Stimulated activated CD4-positive, alpha-beta T cell treated with anti-CD3 and anti-CD28 coated beads, Interleukin-15, amount 100 ng/mL, for 1 hour (primary cell): ENCODE measurements at places on chromosomes 1 and 21.

- no peak for DNase-seq
These were observed 25.5 kb downstream of the SYT2 start for GRCh38 chr1:202684716-202685115.

GRCh38 chr21:42438316-42439205 is 34.9 kb downstream of the UBASH3A start:
- no peak for DNase-seq

DNA sequence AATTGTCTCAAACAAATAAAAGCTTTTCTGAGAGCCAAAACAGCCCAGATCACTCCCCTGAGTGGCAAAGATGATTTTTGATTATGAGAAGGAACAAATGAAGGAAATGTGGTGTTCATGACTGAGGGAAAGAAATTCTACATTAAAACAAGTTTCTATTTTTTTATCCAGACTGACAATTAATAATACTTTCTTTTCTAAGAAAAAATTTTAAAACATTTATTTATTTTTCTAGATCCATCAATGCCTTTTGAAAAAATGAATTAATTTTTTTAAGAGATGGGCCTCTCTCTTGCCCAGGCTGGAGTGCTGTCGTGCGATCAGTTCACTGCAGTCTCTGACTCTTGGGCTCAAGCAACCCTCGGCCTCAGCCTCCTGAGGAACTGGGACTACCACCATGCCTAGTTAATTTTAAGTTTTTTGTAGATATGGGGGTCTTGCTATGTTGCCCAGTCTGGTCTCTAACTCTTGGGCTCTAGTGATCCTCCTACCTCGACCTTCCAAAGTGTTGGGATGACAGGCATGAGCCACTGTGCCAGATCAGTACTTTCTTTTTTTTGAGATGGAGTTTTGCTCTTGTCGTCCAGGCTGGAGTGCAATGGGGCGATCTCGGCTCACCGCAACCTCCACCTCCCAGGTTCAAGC is 11.2 kb upstream of the TXNIP start:
- no peak for DNase-seq

DNA sequence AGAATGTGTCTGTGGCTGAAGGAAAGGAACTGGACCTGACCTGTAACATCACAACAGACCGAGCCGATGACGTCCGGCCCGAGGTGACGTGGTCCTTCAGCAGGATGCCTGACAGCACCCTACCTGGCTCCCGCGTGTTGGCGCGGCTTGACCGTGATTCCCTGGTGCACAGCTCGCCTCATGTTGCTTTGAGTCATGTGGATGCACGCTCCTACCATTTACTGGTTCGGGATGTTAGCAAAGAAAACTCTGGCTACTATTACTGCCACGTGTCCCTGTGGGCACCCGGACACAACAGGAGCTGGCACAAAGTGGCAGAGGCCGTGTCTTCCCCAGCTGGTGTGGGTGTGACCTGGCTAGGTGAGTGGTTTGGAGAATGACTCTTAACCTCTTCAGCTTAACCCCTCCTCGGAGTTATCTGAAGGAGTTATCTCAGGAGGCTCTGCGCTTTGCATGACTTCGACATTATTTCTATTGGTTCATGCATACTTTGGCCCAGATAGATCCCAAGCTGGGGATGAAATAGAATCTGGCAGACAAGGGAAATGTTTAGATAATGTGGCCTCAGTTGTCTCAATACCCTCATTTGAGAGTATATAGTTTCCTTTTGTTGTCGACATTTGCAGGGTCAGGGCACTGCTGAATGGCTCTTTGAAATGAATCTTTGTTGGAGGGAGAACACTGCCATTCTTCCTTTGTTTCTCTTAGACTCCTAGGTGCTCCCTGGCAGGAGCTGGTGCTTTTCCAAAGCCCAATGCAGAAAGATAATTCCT is 39.7 kb downstream of the PTGFRN start:
- no peak for DNase-seq

GRCh38 chr1:79043506-79043905 is 37.0 kb upstream of the ADGRL4 start:
- DNase-seq: no peak

GRCh38 chr1:185309566-185309965 is 7.5 kb downstream of the IVNS1ABP start:
- DNase-seq: no peak

DNA sequence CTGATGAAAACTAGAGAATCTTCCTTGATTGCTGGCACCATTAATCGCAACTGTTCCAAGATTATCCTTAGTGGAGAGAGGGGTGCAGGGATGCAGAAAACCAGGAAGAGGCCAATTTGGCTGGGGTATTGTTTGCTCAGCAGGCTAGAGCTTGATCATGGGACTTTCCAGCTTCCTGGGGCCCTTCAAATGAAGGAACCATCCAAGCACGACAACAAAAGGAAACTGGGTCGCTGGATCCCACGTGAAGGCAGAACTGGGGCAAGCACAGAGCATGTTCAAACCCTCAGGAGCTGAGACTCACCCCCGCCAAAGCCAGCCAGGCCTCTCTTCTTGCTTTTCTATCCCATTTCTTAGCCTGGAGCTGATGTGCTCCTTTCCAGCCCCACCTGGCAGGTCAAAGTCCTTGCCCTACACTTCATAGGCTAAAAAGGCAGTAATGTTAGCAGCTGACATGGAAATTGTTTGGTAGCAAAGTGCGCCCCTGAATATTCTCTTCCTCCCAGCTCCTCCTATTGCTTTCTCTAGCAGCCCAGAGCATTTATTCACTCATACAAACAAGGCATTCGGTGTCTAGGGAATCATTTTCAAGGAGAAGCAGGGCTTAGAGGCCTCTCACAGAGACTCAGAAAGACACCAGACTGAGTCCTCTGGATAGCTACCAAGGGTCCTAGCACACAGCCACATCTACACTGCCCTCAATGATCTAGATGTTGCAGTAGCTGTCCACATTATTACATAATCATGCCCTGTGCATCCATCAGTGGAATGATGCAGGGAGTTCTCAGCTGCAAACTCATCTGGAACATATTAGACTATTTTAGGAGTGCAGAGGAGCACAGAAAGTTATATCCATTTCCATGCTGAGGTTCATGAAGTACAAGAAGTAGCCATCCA is 11.5 kb downstream of the KCNA2 start:
- DNase-seq: no peak

- DNase-seq: no peak
These were observed 62.8 kb downstream of the CNST start for GRCh38 chr1:246629030-246629429.

DNA sequence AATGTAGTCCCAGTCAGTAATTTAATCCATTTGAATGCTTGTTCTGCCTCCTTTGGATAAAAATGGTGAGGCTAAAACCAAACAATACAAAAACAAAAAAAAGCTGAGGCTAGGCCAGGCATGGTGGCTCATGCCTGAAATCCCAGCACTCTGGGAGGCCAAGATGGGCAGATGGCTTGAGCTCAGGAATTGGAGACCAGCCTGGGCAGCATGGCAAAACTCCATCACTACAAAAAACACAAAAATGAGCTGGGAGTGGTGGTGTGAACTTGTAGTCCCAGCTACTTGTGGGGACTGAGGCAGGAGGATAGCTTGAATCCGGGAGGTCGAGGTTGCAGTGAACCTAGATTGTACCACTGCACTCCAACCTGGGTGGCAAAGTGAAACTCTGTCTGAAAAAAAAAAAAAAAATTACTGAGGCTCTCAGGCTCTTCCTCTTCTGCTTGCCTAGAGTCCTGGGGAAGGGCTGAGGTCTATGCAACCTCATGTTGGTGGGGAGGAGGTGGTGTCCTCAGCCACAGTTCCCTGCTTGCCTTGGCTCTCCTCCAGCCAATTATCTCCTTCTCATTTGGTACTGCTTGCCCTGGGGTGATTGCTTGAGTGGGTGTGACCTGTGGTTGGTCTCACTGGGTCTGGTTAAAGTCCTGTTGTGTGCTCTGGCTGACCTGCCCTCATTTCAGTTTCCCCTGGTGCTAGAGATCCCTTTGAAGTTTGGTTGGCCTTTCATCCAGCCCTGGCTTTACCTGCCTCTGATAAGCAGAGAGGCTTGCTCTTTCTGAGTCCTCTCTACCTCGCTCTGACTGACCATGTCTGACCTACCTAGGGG is 20.9 kb downstream of the S1PR1 start:
- no peak for DNase-seq

GRCh38 chr1:97094247-97094972 is 372.8 kb downstream of the PTBP2 start:
- no peak for DNase-seq

GRCh38 chr1:22800629-22801028 is 90.0 kb downstream of the EPHB2 start:
- DNase-seq: no peak

DNA sequence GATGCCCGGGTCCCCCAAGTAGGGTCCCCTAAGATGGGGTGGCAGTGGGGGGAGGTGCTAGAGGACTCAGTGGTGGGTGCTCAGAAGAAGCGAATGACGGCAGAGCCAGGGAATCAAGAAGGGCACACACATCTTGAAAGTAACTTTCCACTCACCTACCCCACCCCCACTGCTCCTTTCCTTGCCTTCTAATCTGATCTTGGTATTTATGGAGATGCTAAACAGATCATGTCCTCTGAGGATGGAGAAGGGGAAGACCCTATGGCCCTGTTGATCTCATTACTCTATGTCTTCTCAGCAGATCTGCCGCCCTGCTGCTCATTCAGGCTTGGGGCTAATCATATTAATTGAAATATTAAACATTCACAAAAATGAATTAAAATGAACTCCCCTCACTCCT is 2.1 kb upstream of the CELF3 start:
- DNase-seq: no peak

- DNase-seq: no peak
These were observed 3.3 kb upstream of the SNRPE start for GRCh38 chr1:203858055-203858454.

- DNase-seq: no peak
These were observed 87.5 kb downstream of the ATP5PO start for GRCh38 chr21:33828083-33828482.

DNA sequence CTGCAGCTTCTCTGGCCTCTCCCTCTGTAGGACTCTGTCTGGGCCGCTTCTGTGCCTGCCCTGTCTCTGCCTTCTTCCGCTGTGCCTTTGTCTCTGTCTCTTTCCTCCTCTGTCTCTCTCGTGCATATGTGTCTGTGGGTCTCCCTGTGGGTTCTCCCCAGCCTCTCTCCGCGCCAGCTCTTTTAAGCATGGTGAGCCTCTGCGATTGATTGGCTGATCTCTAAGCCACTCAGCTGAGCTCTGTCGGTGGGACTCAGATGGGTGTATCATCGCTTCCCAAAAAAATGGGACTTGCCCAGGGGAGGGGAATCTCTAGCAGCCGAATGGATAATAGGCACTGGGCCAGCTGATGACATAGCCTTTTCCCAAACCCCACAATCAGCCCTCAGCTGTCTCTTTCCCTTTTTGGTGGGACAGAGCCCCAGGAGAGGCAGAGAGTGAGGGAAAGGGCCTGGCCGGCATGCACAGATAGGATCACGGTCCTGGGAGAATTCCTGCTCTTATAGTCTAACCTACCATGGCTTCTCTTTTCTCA is at the start of gene ADAMTS4:
Gene ADAMTS4, minus strand, starts transcription at position 158 of the 535 bp plus-strand sequence. CDS start 427 bp downstream, outside the sequence.
- no peak for DNase-seq

DNA sequence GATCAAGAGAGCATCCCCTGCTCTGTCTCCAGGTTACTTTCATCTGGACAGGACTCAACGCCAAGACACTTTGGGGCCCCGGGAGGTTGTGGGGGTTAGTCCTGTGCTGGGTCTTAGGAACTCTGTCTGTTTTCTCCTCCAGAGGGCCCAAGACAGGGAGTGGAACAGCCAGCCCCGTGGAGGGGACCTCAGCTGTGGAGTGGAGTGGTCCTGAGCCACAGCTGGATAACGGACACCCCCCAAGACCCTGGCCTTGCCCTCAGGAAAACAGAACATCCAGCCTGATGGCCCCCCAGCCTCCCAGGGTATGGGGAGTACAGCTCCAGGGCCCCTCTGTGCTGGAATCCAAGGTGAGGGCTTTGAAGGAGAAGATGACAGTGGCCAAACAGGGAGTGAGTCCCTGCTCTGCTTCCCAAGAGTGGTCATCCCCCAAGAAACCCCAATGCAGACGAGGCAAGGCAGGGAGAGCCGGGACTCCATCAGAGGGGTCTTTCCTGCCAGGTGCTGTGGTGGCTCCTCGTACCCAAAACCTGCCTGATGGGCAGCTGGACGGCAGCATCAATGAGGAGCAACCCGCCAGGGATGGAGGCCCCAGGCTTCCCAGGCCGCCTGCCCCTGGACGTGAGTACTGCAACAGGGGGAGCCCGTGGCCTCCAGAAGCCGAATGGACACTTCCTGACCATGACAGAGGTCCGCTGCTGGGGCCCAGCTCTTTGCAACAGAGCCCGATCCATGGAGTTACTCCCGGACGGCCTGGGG is 3.5 kb downstream of the KIAA1614 start:
- no peak for DNase-seq
